Dermis lymphatic vessel endothelial cell (primary cell): ENCODE measurements at places on chromosomes 12 and 14. TPM values are rescaled to one million over a fixed set of nuclear protein-coding genes. Genes with fewer than 3 reads are reported as not detected.

ACSS3 gene
- 0.34 TPM in 1 of 2 replicates, not detected in the other for total RNA-seq

MAP3K12 gene
- 3.1 and 5.1 TPM in 2 replicates for total RNA-seq

CD163 gene
- total RNA-seq = not detected in 2 replicates

ASB2 gene
- not detected in 2 replicates for total RNA-seq

VRTN gene
- total RNA-seq = not detected in 2 replicates

LRTM2 gene
- not detected in 2 replicates for total RNA-seq

ADGRD1 gene
- 0.26 and 0.33 TPM in 2 replicates for total RNA-seq

TAS2R7 gene
- total RNA-seq = 0.09 TPM in 1 of 2 replicates, not detected in the other

PIWIL1 gene
- not detected in 2 replicates for total RNA-seq

C12orf54 gene
- not detected in 2 replicates for total RNA-seq

DPPA3 gene
- total RNA-seq = not detected in 2 replicates

SMIM41 gene
- total RNA-seq = 0.09 TPM in 1 of 2 replicates, not detected in the other

RAB15 gene
- total RNA-seq = 4.8 and 8.2 TPM in 2 replicates

COL2A1 gene
- total RNA-seq = not detected in 2 replicates

CIROP gene
- total RNA-seq = not detected in 2 replicates

TAS2R19 gene
- 2.9 and 4.0 TPM in 2 replicates for total RNA-seq

LTBP2 gene
- total RNA-seq = 5.0 and 5.1 TPM in 2 replicates

KCNC2 gene
- total RNA-seq = not detected in 2 replicates

VPS33A gene
- 16.9 and 19.1 TPM in 2 replicates for total RNA-seq

TAS2R10 gene
- total RNA-seq = 0.43 and 0.77 TPM in 2 replicates

FOXG1 gene
- not detected in 2 replicates for total RNA-seq

RNASE3 gene
- not detected in 2 replicates for total RNA-seq

CTSG gene
- total RNA-seq = not detected in 2 replicates

FIGNL2 gene
- total RNA-seq = 0.43 and 0.86 TPM in 2 replicates

A2ML1 gene
- total RNA-seq = not detected in 2 replicates

SIX1 gene
- 0.09 and 0.11 TPM in 2 replicates for total RNA-seq

GNPTAB gene
- total RNA-seq = 21.3 and 26.5 TPM in 2 replicates
